ENCODE measurements at places on chromosomes 2 and 18. TPM values are rescaled to one million over a fixed set of nuclear protein-coding genes. Genes with fewer than 3 reads are reported as not detected.

DNA sequence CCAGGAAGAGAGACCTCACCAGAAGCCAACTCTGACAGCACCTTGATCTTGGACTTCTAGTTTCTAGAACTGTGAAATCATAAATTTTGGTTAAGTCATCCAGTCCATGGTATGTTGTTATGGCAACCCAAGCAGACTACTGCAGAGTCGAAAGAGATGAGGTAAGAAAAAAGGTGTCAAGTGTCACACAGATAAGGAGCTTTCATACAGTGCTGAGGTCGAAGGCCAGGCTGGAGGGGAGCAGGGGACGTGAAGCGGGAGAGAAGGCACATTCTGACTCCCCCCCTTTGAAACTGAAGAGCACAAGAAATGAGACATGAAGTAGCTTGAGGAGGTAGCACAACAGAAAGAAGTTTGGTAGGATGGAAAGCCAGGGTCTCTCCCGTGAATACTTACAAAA, 110.4 kb downstream of the ALK start:
- no peak for DNase-seq

- no peak for DNase-seq
These were observed 17.7 kb downstream of the PRKAG3 start for GRCh38 chr2:218813771-218814460.

DNA sequence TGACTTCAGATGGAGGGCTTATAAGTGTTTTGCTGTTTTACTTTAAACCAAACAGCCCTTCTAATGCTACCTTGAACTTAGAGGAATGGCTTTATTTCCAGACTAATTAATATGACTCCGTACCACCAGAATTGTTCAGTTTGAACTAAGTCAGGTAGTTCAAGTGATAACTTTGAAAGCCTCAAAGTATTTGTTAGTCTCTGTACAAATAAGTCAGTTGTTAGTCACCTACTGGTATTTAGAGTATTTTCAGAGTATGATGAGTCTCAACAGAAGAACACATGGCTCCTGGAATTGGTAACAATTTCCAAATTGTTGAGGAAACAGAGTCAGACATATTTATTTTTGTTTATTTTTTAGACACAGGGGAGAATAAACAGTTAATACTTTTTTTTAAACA, 381.8 kb upstream of the NRXN1 start:
- DNase-seq, result no peak

GRCh38 chr18:77658751-77659448, 409.3 kb downstream of the GALR1 start:
- no peak for DNase-seq

DNA sequence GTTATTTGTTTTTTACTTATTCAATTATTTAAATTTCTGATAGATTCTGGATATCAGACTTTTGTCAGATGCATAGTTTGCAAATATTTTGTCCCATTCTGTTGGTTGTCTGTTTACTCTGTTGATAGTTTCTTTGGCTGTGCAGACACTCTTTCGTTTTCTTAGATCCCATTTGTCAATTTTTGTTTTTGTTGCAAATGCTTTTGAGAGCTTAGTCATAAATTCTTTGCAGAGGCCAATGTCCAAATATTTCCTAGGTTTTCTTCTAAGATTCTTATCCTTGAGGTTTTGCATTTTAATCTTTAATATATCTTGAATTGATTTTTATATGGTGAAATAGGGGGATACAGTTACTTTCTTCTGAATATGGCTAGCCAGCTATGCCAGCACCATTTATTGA, 112.7 kb upstream of the SESTD1 start:
- no peak for DNase-seq

- DNase-seq, result peak; percentile 65
These were observed 86.9 kb downstream of the LIMS1 start for GRCh38 chr2:108621087-108621559.

GRCh38 chr2:84144345-84144744, 314.7 kb downstream of the SUCLG1 start:
- no peak for DNase-seq

DNA sequence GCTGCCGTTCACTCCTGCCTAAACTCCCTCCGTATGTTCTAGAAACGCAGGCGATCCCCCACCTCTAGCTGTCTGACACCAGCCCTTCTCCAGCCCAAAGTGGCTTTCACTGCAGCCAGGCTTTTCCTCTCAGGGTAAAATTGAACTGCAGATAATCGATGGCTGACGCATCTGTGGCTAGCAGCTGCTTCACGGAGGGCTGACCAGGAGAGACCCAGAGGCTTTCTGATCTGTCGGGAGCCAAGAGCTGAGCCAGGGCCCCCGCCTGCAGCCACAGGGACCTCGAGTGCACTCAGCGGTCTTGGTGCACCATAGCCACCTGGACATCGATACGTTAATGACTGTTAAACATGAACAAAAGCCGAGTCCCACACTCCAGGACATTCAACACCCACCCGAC, 107.5 kb downstream of the MBP start:
- DNase-seq, result no peak

DNA sequence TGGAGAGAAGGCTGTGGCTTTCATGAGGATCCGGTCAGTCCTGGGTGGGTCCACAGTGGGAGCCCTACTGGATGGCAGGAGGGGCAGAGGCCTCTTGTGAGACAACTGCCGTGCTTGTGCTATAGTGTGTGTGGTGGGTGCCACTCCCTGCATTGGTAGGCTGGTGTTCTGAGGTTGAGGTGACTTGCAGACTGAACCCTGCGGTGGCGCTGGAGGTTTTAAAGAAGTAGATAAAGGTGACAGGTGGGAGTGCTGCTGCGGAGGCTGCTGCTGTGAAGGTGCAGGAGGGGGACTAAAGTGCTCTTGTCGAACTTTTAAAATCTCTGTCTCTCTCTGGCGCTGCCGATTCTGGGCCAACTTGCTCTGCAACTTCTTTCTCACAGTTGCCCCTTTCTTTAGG, 29.7 kb downstream of the INO80D start:
- no peak for DNase-seq

DNA sequence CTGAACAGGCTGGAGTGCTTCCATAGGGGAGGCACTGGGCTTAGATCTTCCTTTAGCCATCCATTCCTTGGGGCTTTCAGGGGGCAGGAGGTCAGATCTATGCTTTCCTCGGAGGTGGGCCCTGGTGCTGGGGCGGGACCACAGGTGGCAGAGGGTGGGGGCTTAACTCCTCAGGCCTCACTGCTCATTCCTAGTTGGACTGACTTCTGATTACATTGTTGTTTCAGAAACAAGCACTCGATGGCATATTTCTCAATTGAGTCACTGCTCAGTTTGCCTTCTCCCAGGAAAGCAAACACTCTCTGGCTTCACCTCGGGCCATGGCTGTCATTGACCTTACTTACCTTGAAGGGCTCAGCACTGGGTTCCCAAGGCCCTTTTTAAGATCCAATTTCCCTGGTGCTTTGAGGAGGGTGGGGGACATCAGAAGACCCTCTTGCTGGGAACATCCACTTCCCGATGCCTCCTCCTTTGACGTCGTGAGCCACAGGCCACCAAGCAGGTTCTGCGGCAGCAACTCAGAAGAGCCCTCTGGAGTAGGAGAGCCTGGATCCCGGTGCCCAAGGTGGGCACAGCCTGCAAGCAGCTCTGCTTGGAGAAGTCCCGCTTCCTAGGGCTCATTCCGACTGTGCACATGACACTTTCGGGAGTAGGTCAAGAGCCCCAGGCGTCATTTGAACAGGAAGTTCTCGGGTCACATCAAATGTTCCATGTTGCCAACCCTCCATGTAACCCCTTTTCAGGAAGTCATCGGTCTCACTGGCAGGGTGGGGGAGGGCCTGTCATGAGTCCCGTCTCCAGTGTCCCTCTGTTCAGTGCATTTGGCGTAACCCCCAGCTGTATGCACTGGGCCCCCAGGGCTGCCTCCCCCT, 40.6 kb downstream of the SDC1 start:
- DNase-seq, result peak; percentile 20

DNA sequence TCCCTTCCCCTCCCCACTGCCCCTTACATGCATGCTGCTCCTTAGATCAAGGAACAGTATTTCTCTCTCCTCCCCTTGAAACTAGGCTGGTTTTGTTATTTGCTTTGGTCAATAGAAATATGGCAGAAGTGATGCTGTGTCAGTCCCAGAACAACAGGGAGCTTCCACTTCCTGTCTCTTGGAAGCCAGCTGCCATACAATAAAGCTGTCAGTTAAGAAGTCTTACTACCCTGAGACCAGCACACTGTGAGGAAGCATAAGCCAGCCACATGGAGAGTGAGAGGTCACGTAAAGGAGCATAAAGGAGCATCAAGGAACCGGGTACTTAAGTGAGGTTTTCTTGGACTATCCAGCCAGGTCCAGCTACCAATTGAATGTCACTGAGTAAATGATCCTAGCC, 126.6 kb downstream of the NOL4 start:
- no peak for DNase-seq

- DNase-seq, result peak; percentile 76
These were observed 488.0 kb upstream of the ZEB2 start for GRCh38 chr2:145007960-145008263.

GRCh38 chr18:28284132-28284531, 107.2 kb upstream of the CDH2 start:
- no peak for DNase-seq

- no peak for DNase-seq
These were observed 1010.7 kb downstream of the TDRD15 start for GRCh38 chr2:22134421-22134820.

SH3BP4 gene
- total RNA-seq, result 20.2 TPM

TMEM182 gene
- 0.44 TPM for total RNA-seq

PDE11A gene
- total RNA-seq, result not detected

TRIM43 gene
- total RNA-seq, result not detected

AQP12A gene
- total RNA-seq, result not detected

All from lung microvascular endothelial cell (primary cell).